Inflammatory macrophage treated with lipopolysaccharide for 1 hour (primary cell): ENCODE measurements at places on chromosomes 1 and 21.

DNA sequence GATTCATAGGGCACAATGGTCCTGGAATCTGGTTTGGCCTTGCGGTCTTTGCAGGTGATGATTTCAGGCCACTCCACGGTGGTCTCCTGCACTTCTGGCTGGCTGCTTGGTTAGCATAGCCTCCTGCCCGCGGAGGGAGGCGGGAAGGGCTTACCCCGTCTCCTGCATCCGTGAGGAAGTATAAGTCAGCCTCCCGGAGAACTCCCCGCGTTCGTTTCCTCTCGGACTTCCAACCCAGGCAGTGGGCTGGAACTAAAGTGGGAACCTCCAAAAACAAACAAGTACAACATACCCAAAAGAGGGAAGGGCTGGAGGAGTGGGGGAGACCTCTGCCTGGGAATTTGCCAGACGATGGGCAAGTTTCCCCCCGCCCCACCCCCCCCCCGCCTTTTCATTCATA lies 939 bp upstream of the CCN1 start:
- DNase-seq: no peak

GRCh38 chr1:64343105-64343822 lies 126.7 kb upstream of the CACHD1 start:
- no peak for DNase-seq

DNA sequence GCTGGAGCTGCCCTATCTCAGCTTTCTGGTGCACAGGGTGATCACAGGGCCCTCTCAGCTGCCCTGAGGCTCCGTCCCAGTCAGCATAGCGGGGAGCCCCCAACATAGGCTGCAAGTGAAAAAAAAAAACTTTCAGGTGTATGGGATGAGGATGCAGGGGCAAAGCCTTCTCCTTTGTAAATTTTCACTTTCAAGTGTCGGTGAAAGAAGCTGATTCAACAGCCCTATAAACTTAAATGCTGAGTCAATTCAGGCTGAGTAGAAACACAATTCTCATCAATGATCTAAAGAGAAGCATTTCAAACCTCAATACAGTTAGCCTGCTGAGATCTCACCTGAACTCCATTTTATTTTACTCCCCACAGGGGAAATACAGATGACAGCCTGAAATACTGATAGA lies 171.2 kb downstream of the SEC16B start:
- no peak for DNase-seq

DNA sequence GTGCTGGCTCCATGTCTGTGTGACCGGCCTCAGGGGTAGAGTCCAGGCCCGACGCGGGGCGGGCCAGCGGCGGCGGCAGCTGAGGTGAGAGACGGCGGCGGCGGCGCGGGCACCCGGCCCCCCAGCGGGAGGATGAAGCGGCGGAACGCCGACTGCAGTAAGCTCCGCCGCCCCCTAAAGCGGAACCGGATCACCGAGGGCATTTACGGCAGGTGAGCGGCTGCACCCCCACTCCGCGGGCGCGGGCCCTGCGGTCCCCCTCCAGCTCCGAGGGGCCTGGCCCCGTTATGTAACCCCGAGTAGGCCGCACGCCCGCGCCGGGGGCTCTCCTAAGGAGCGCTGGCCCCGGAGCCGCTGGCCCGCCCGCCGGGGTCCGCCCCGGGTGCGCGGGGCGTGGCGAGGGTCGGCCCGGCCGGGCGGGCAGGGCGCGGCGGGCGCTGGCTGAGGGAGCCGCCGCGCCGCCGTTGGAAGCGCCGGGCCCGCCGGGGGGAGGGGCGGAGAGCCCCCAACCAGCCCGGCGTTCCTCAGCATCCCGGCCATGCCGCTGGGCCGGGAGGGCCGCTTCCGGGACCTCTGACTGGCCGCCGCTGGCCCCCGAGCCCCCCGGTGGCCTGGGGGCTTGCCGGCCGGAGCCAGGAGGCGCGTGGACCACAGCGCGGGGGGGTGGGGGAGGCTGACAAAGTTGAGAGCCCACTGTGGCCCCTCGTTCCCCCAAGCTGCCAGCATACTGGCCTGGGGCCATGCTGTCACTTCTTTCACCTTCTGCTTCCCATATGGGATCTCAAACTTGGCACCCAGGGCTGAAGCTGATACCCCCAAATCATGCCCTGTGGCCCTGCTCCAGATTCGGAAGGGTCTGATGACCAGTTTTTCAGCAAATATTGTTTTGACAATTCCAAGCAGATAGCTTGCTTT lies 527 bp downstream of the MACO1 start:
- DNase-seq: no peak

- no peak for DNase-seq
Measured at GRCh38 chr1:53088616-53089300, 26.7 kb downstream of the PODN start.

DNA sequence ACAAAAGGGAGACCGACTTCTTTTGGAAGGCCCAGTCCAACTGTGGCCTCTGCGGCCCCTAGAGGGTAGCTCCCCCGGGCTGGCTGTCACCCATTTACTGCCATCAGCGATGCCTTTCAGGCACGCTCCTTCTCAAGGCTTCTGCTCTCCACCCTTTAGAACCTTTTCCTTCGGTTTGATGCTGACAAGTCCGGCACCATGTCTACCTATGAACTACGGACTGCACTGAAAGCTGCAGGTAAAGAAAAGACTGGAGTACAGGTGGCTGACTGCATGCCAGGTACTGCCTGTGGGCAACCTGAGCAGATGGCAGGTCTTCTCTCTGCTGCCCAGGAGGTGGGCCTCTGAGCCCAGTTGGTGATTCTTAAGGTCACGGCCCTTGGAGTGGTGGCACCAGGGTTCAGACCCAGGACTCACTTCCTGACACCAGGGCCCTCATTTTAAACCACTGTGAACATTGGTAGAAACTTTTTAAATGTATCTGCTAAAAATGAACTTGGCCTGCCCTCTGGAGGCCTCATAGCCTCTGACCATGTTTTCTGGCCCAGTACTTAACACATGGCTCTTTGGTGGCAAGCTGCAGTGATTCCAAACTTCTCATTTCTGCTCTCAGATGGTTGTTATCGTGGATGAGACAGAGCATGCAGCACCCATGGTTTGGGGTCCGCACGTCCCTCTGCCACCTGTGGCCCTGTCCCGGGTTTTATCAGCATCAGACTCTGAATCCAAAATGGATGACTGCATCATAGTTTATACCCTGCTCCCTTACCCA lies 45.7 kb downstream of the CAPN9 start:
- no peak for DNase-seq

DNA sequence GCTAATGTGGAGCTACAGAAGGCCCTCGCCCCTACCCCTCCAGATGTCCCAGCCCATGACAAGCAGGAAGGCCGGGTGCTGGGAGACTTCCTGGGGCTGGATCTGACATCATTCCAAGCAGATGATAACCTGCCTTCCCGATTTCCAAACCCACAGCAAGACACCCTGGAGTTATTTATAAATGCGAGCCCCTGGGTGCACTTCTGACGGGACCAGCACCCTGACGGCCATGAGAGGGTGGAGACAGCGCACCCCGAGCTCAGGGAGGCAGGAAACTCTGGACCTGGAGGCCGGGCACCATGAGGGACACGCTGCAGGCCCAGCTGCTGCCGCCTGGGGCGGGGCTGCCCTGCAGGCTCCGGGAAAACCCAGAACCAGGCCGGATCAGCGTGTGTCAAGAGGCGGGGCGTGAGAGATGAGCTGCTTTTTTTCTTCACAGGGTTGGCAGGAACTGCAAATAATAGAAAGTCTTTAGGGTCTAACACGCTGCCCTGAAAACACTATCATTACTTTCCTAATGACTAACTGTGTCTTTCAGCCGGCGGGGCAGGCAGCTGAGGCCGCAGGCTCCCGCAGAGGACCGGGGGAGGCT lies 2.5 kb upstream of the PCBP3 start:
- DNase-seq: no peak

- DNase-seq: no peak
Measured at GRCh38 chr1:67368046-67368514, 60.4 kb downstream of the IL12RB2 start.

- no peak for DNase-seq
Measured at GRCh38 chr1:193960499-193960898, 774.1 kb upstream of the B3GALT2 start.

DNA sequence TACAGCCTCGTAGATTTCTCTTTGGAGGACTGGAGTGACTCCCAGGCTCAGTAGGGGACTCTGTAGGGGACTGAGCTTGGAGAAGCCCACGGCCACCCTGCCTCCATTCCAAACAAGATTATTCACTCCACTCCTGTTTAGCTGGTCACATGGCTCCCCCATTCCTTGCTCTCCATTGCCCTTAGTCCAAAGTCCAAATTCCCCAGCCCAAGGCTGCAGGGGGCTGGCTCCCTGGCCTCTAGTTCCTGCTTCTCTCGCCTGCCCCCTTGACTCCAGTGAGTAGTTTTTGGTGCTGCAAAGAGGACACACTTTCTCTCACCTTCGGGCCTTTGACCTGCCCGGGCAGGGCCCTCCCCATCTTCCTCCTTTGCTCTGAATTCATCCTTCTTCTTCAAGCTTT lies 403.3 kb downstream of the KIF26B start:
- DNase-seq: no peak

GRCh38 chr21:31952828-31953227 lies 80.0 kb downstream of the HUNK start:
- DNase-seq: no peak

- no peak for DNase-seq
Measured at GRCh38 chr1:39632682-39633417, 6.6 kb downstream of the HEYL start.

DNA sequence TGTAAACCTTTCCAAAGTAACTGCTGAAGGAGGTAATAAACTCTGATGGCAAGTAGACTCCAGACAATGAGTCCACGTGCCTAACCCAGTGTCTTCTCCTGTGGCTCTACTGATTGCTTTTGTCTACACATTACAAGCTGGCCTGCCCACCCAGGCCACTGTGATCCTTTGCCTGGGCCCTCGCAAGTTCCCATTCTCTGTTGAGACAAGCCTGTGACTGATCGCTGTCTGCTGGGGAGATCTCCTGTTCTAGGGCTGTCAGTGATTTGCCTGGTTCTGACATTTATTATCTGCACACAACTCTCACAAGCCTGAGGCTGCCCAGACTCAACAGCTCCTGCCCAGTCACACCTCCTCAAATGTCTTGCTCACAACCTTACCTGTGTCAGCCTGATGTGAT lies 81.4 kb downstream of the CYYR1 start:
- no peak for DNase-seq

DNA sequence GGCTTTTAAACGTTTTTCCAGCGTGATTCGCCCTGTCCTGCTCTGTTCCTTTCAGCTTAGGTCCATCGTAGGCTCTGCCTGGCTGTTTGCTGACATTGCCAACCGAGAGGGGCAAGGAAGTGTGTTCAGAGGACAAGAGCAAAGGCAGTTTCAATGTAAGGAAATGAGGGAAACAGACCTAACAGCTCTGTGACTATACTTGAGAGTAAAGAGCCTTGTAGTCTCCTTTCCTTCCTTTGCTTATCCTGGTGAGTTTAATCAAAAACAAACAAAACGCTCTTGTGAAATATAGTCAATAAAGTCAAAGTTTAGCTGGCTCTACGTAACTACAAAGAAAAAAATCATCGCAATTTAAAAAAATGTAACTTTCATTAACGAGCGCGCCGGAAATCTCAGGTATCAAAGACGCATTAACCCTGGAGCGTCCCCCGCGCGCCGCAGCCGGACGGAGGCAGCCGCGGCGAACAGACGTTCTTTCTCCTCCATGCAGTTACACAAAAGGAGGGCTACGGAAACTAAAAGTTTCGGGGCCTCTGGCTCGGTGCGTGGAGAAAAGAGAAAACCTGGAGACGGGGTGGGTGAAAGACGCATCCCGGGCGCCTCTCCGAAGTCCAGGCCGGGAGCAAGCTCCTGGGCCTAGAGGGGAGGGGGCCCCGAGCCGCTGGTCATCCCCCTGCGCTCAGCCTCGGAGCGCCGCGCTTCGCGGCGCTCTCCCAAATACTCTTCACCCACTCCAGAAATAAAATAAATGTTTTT lies 617 bp upstream of the ADGRL2 start:
- DNase-seq: no peak

DNA sequence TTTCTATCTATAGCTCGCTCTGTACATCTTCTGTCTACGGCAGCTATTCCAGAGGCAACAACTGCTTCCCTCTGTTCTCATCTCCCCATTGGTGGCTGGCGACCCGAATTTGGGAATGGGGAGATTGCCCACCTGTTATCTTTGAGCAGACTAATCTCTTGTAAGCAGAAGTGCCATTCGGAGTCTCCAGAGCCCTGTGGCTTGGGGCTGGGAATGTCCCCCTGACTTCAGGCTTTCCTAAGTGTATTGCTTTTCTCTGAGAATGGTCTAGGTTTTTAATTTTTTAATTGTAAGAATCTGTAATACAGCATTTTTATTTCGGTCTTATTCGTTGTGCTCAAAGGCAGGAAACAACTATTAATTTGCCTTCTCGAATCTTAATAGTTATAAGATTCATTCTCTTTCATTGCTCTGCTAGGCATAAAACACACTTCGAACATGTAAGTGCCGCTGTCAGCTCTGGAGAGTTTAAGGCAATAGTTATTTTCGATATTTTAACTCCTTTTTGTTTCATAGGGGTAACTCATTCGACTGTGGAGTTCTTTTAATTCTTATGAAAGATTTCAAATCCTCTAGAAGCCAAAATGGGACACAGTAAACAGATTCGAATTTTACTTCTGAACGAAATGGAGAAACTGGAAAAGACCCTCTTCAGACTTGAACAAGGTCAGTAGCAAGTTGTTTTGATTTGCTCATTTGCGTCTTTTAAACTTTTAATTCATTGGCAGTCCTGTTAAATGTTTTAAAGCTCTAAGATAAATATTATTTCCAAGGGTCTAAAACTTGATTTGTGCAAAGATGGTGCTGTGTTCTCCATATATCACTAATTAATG lies 514 bp downstream of the AGL start:
- peak; percentile 27 for DNase-seq

- DNase-seq: no peak
Measured at GRCh38 chr1:227791425-227792143, 23.9 kb upstream of the PRSS38 start.

- DNase-seq: no peak
Measured at GRCh38 chr1:22819361-22819760, 108.7 kb downstream of the EPHB2 start.

GRCh38 chr1:14930247-14930965 lies 223.1 kb upstream of the TMEM51 start:
- no peak for DNase-seq

DNA sequence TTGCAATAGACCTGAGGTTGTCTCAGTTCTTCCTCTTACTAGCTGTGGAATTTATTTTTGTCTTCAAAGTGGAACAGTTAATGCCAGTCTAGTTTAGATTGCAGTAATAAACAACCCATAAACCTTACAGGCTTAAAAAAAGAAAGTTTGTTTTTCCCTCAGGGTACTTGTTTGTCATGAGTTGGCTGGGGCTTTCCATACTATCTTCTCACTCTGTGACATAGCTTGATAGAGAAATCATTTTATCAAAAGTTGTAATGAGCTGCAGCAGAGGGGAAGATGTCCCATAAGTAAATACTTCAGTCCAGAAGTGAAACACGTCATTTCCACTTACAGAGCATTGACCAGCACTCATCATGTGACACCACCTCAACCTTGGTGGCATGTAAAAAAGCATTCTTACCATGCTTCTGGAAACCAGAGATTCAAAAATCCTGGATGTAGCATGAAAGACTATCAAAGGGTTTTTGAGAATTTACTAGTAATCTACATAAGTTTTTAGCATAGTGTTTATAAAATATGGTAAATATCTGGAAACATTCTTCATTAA lies 62.8 kb upstream of the COL11A1 start:
- no peak for DNase-seq
